ENCODE measurements at places on chromosomes 12 and 14.

DNA sequence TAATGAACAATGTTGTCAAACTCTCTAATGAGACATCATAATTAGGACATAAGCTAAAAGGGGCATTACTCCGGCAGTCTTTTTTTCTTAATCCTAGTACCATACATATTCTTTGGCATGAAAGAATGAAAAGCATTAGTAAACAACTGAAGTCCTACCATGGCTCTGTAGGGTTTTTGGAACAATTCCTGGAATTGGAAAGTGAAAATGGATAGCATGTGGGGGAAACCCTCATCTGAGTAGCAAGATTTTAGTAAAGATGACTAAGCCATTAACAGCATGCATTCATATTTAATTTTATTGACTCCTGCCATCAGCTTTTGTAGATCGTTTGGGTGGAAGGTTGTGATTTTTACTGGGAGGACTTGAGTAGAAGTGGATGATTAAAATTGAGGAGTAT, 216.2 kb upstream of the PDZRN4 start:
- no peak for DNase-seq

- no peak for DNase-seq
Observed at GRCh38 chr14:93019970-93020369, 95.8 kb downstream of the ITPK1 start.

GRCh38 chr12:12608557-12608957, 3.1 kb upstream of the CREBL2 start:
- no peak for DNase-seq

- no peak for DNase-seq
Observed at GRCh38 chr12:72448089-72448488, 175.9 kb downstream of the TRHDE start.

GRCh38 chr14:102288139-102288538, 16.8 kb downstream of the MOK start:
- no peak for DNase-seq

DNA sequence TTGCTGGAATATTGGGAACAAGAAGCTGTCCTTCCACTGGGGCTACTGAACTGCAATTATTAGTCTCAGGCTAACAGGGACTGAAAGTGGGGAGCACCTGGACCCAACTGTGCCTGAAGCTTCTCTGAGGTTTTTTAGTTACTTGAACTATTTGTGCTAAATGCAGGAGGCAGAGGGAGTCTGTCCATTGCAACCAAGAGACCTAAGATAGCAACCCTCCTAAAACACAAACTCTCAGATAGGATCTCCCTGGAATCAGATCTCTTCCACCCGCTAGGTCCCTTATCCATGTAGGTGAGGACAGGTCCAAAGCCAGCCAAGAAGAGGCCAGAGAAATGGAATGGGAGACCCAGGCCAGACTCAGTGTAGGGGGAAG, 58.1 kb downstream of the NCOR2 start:
- DNase-seq = no peak

- no peak for DNase-seq
Observed at GRCh38 chr14:89407856-89408255, 9.2 kb downstream of the FOXN3 start.
